ENCODE measurements at places on chromosomes 11 and 22. TPM values are rescaled to one million over a fixed set of nuclear protein-coding genes. Genes with fewer than 3 reads are reported as not detected.
A peak's percentile ranks its signal among the peaks of the same experiment; 100 is the strongest.

DNA sequence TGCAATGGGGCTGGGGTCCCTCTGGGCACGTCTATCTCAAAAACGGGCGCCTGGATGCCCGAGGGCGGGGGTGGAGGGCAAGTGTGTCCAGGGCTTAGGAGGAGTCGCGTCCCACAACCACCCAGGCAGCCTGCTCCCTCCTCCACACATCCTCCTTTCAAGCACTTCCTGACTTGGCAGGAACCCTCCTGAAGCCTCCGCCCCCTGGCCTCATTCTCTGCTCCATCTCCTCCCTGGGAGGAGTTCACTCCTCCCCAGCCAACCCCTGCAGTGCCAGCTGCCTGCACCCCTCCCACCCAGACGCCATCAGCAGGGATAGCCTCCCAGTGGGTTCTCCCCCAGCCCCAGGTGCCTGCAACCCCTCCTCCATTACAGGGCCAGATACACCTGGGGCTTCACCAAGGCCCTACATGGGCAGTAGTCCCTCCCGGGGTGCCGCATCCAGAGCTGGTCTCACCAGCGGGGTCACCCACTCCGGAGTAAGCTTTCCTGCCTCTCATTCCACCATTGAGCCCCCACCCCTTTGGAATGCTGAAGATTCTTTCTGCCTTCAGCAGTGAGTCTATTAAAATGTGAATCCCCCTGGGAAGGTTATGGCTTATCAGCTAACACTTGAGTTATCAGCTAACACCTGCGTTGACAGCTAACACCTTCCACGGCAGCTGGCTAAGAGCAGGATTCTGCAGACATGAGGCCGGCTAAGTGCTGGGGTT, 24.4 kb downstream of the RTN4R start:
- H3K27ac ChIP-seq, result no peak overlapping the region
- H3K27me3 ChIP-seq, result no peaks in the 10 kb centered on the region
- H3K4me1 ChIP-seq, result no peaks in the 10 kb centered on the region
- peak; percentile 82 for DNase-seq

- H3K27me3 ChIP-seq, result no peaks in the 10 kb centered on the region
- H3K36me3 ChIP-seq, result no peaks in the 10 kb centered on the region
- no peak overlapping the region for H3K4me3 ChIP-seq
Observed at GRCh38 chr11:121131656-121132055, 30.6 kb downstream of the TECTA start.

DNA sequence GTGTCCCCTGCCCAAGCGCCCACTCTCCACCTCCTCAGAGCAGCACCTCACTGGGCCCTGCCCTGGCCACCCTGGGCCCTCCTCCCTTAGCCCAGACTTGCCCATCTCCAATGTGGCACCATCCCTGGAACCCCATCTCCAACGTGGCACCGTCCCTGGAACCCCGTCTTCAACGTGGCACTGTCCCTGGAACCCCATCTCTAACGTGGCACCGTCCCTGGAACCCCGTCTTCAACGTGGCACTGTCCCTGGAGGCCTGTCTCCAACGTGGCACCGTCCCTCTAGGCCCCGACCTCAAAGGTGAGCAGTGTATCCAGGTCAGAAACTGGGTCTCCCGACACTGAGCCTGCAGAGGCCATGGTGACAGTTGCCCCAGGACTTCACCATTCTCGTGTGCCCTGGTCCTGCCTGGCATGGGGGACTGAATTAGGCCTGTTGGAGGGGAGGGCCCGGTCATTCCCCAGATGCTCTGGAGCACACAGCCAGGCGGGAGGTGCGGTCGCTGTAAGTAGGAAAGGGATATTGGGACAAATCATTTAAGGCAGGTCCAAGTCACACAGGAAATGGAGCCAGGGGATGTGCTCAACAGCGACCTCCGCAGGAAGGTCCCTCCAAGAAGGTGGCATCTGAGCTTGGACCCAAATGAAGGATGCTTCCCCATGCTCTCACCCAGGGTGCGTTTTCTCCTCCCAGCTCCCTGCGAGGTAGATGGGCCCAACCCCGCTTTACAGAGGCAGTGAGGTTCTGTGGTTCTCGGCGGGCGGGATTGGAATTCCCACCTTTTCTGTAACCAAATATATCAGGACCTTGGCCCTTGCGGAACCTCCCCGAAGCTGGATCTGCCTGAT, 2.4 kb upstream of the CTSD start:
- no peaks in the 10 kb centered on the region for H3K27me3 ChIP-seq
- peaks cover 29% of the 10 kb centered on the region for H3K4me1 ChIP-seq
- H3K4me3 ChIP-seq, result no peak overlapping the region
- H3K27ac ChIP-seq, result no peak overlapping the region

DKK3 gene
- 181 TPM for total RNA-seq

DNA sequence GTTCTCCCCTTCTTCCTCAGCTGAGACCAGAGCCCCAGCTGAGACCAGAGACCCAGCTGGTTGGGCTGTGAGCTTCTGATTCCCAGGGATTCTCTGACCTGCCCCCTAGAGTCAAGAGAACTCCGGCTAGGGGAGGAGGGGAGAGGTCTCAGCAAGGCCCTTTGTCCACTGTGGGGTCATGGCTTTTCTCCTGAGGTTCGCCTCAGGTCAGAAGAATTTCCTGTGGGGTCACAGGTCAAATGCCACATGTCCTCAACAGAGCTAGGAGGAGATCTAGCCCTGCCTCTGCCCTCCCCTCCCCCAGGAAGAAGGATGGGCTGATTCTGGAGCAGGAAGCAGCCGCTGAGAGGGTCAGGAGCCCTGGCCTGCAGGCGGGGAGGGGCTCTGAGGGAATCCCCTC, 23.7 kb downstream of the HTR3A start:
- H3K27me3 ChIP-seq, result no peaks in the 10 kb centered on the region
- peaks cover 12% of the 10 kb centered on the region for H3K4me1 ChIP-seq
- H3K4me3 ChIP-seq, result no peak overlapping the region
- no peak for DNase-seq

DNA sequence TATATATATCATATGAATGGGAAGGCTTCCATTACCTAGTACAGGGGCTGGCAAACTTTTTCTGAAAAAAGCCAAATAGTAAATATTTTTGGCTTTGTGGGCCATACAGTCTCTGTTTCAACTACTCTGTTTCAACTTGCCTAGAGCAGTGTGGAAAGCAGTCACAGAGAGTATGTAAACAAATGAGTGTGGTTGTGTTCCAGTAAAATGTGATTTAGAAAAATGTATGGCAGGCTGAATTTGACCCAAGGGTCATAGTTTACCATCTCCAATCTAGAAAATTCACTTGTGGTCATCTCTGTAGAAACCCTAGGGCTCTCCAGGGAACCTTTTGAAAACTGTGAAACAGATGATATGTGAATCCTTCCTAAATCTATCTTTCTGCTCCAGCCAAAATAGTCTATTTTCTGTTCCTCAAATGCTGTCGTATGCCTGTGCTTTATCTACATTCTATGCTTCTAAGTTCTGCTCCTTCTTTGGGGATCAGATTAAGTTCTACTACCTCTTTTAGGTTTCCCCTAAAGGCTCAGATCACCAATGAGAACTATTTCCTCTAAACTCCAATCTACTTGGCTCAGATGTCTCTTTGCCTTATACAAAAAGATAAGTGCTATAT, 356.2 kb downstream of the METTL15 start:
- no peak for DNase-seq
- H3K4me3 ChIP-seq, result no peak overlapping the region
- H3K27me3 ChIP-seq, result no peaks in the 10 kb centered on the region
- no peaks in the 10 kb centered on the region for H3K4me1 ChIP-seq
- no peaks in the 10 kb centered on the region for H3K36me3 ChIP-seq

GRCh38 chr11:106101819-106102218, 24.4 kb downstream of the AASDHPPT start:
- no peak overlapping the region for H3K27ac ChIP-seq
- H3K27me3 ChIP-seq, result no peaks in the 10 kb centered on the region
- H3K4me1 ChIP-seq, result no peaks in the 10 kb centered on the region
- peaks cover 5% of the 10 kb centered on the region for H3K36me3 ChIP-seq
- no peak overlapping the region for H3K4me3 ChIP-seq
- no peak for DNase-seq

GRCh38 chr11:102886999-102887398, 12.2 kb upstream of the MMP12 start:
- H3K27me3 ChIP-seq, result no peaks in the 10 kb centered on the region
- no peak for DNase-seq
- no peaks in the 10 kb centered on the region for H3K36me3 ChIP-seq
- H3K4me3 ChIP-seq, result no peak overlapping the region
- no peak overlapping the region for H3K27ac ChIP-seq
- H3K4me1 ChIP-seq, result no peaks in the 10 kb centered on the region

GRCh38 chr22:26551568-26551967, 38.4 kb downstream of the TPST2 start:
- H3K4me1 ChIP-seq, result no peaks in the 10 kb centered on the region
- H3K27ac ChIP-seq, result no peak overlapping the region
- no peak overlapping the region for H3K4me3 ChIP-seq
- H3K27me3 ChIP-seq, result no peaks in the 10 kb centered on the region

PRAME gene
- total RNA-seq, result not detected

SLC25A18 gene
- 5.4 TPM for total RNA-seq

DNA sequence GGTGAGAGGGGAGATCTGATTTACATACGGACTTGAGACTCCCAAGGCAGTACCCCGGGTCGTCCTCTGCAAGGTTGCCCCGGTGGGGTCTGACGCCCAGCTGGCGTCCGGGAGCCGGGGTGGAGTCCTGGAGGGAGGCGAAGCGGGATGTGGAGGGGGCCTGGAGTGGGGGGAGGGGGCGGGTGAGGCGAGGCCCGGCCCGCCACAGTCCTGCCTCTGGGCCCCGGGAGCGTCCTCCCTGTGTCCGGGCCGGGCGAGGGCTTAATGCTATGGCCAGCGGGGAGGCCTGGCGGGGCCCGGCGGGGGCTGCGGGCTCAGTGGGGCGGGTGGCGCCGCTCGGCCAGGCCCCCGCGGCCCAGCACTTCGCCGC, 2.4 kb upstream of the MYBPC3 start:
- H3K4me1 ChIP-seq, result peaks cover 12% of the 10 kb centered on the region
- H3K4me3 ChIP-seq, result peak overlapping the region; percentile 38
- H3K36me3 ChIP-seq, result no peaks in the 10 kb centered on the region

DNA sequence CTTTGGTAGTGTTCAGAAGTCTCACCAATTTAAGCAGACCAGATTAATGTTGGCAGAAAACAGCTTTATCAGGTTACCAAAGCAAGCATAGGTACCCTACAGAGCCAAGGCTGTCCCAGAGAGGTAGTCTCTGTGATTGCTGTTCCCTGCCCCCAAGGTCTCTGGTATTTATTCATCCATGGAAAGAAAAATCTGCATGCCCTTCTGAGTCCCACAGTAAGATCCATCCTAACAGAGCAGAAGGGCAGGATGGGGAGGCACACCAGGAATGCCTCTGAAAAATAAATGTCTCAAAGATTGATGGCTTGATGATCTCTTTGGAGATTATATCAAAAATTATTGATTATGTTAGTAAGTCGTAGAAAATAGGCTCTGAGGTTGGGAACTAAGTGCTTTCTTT, 122.8 kb downstream of the FAT3 start:
- no peak overlapping the region for H3K27ac ChIP-seq
- H3K27me3 ChIP-seq, result no peaks in the 10 kb centered on the region
- H3K4me1 ChIP-seq, result no peaks in the 10 kb centered on the region
- DNase-seq, result no peak
- H3K36me3 ChIP-seq, result no peaks in the 10 kb centered on the region
- H3K4me3 ChIP-seq, result no peak overlapping the region

TMX2 gene
- total RNA-seq, result 47.8 TPM
